ENCODE measurements at places on chromosomes 13 and 19.

- DNase-seq = no peak
These were observed 6.8 kb upstream of the DNAAF3 start for GRCh38 chr19:55173186-55173713.

DNA sequence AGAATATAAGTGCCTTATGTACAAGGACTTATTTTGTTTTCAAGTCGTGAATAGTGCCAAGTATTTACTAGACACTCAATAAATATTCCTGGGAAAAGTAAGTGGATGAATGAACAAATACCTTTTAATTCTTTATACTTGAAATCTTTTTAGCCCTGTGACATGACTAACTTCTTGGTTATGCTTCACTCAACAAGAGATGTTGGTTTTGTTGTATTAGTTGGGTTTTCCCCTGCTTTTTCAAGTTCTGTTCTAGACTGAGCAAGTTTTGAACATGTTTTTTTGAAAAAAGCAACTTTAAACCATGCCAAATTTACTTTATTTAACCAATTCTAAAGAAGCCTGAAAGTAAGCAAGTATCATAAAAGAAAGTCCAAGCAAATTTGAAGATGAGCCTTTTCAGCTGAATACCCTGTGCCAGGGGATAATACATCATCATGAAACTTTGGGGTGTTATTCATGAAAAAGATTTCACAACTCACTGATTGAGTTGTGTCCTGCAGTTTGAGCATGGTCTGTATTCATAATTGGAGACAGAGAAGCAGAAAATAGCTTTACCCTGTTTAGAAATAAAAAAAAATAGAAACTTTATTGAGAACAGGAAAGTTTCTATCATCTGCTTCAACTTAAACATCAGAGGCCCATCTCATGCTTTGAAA lies 11.1 kb downstream of the LMO7 start:
- DNase-seq = no peak

- DNase-seq = no peak
These were observed 51.6 kb upstream of the MIR17HG start for GRCh38 chr13:91295712-91296410.

DNA sequence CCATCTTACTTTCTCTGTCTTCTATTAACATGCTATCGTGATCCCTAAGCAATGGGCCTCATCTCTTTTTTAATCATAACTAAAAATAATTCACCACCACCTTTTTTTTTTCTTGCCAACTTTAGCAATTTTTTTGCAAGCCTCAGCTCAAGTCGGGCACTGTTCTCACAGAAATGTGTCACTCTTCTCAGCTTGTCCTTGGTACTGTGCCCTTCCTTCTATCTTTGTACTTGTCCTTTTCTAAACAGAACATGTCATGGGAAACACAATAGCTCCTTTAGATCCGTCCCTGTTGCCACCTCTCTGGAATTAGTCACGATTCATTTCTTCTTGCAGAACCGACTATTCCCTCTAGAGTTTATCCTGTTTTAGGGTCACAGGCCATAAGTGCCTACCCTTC lies 10.3 kb downstream of the SERP2 start:
- DNase-seq = no peak

GRCh38 chr13:112776971-112777370 lies 87.1 kb downstream of the ATP11A start:
- DNase-seq = no peak

- DNase-seq = no peak
These were observed 39.8 kb downstream of the MCF2L start for GRCh38 chr13:113008851-113009250.

DNA sequence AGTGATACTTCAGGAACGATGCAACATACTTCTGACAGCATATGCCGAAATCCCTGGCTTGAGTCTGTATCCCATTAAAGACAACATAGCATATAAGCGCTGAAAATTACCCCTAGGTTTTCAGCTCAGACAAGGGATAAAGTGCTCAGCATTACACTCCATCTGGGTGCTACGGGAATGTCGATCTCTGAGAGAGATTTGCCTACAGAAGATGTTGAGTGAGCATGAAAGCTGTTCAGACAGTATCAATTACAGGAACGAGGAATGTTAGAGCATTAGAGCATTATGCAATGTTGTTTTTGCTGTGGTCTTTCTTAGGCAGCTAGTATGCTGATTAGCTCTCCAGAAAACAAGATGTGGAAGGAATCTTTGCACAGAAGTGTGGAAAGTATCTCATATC lies 484.5 kb downstream of the LIG4 start:
- no peak for DNase-seq

DNA sequence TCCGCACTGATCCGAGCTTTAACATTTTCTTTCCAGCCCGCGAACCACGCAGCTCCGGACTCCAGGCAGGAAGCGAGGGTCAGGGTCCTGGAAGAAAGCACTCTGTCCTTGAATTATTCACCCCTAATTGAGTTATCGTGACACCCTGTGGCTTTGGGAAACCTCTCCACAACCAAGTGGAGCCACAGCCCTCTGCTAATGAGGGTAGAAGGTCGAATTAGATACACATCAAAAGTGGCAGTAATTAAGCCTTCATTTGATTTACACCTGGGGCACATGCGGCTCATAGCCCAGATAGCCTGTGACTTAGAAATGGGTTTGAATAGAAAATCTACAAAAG lies 15.9 kb upstream of the RNF17 start:
- no peak for DNase-seq

GRCh38 chr13:95954266-95954665 lies 98.9 kb downstream of the UGGT2 start:
- no peak for DNase-seq

Measured in activated CD8-positive, alpha-beta memory T cell treated with anti-CD3 and anti-CD28 coated beads for 1 hour (primary cell).